Caki2 (cell line): ENCODE measurements at places on chromosomes 4 and X. TPM values are rescaled to one million over a fixed set of nuclear protein-coding genes. Genes with fewer than 3 reads are reported as not detected.

- DNase-seq = no peak
These were observed 18.0 kb downstream of the FAM9A start for GRCh38 chrX:8783097-8783713.

GRCh38 chr4:14829795-14830194 is 172.5 kb upstream of the CPEB2 start:
- DNase-seq = no peak

PARM1 gene
- 0.10 and 1.4 TPM in 2 replicates for total RNA-seq

HS6ST2 gene
- total RNA-seq = 1.1 and 3.5 TPM in 2 replicates

- no peak for DNase-seq
These were observed 92.2 kb downstream of the LPAR4 start for GRCh38 chrX:78839711-78840110.
